ENCODE measurements at places on chromosomes 3 and 15. TPM values are rescaled to one million over a fixed set of nuclear protein-coding genes. Genes with fewer than 3 reads are reported as not detected.
A peak's percentile ranks its signal among the peaks of the same experiment; 100 is the strongest.

Gene DIS3L
- total RNA-seq, result 25.6 TPM

Gene EAF2
- total RNA-seq, result 4.6 TPM

- DNase-seq, result no peak
Observed at GRCh38 chr3:184039414-184039813, 7.9 kb downstream of the HTR3D start.

- no peak for DNase-seq
Observed at GRCh38 chr3:193640728-193641439, 47.9 kb downstream of the OPA1 start.

- DNase-seq, result no peak
Observed at GRCh38 chr3:53617893-53618523, 123.6 kb downstream of the CACNA1D start.

GRCh38 chr15:35768949-35769348 lies 223.0 kb upstream of the DPH6 start:
- DNase-seq, result no peak

- DNase-seq, result peak; percentile 3
Observed at GRCh38 chr3:115623044-115623868, at the start of gene GAP43. TSS of gene GAP43 (plus strand) at chr3:115623510. CDS start at chr3:115623690, 180 bp downstream.

DNA sequence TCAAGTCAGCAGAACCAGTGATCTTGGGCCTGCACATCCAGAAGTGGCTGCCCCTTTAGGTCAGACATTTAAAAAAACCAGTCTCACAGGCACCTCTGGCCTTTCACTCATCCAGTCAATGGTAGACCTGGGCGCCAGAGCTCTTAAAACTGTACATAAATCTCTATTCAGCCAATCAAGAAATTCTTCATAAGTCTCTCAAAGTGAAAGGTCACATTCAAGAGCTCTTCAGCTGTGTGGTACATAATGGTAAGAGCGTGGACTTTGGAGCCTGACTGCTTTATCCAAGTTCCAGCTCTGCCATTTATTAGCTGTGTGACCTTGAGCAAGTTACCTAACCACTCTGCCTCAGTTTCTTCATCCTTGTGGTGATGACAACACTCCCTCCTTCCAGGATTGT lies 22.3 kb upstream of the MORF4L1 start:
- DNase-seq, result no peak
